Right renal pelvis (tissue), 4 donors: ENCODE measurements at places on chromosomes 5 and 9.

- no peak for DNase-seq
Observed at GRCh38 chr5:98934546-98934945, 5.7 kb upstream of the CHD1 start.

DNA sequence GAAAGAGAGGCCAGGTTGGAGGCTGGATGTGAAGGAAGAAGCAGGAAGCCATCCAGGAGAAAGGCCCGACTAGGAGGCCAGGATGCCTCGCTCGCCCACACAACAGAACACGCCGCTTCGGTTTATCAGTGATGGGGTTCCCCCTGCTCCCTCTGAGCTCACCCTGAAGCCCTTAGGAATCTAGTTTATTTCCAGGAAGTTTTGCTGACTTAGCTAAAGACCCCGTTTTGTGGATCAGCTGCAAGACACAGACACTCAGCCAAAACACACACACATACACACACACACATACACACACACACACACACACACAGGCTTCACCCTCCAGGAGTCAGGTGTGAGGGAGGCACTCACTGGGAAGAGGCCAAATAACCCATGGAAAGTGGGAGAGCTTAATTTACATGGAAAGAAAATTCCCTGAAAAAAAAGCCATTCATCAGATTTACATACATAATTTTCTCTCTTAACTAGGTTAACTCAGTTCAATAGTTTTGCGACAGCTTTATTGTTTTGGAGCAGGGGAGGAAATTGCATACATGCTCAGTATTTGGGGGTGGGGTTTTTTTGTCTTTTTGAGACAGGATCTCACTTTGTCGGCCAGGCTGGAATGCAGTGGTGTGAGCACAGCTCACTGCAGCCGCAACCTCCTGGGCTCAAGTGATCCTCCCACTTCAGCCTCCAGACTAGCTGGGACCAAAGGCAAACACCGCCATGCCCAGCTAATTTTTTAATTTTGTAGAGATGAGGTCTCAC lies 92.7 kb upstream of the HAND1 start:
- DNase-seq = no peak

GRCh38 chr5:23164971-23165370 lies 311.8 kb upstream of the CDH12 start:
- DNase-seq = no peak

- no peak for DNase-seq
Observed at GRCh38 chr5:165836046-165836445, 2330.6 kb downstream of the MAT2B start.

DNA sequence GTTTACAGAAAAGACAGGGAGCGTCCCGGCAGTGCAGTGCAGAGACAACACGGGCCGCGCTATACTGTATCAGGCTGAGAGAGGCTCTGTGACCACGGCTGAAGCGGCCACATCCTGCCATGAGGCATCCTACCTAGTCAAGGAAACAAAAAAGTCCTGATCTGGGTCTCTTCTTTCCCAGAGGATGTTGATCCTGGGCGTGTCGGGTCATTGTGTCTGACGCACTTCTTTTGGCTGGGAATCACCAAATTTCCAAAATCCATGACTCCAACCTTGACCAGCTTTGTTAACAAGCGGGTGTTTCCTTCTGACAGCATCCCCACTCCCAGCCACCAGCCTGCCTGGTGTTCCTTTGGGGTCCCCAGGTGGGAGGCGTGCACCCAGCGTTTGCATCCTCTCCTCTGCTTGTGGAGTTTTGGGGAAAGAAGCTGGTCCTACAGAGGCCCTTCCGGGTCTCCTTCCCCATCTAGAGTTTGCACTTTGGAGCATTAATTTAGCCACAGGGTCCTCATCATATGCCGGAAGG lies 91.4 kb upstream of the RAI14 start:
- no peak for DNase-seq

- DNase-seq = no peak
Observed at GRCh38 chr5:180649297-180650039, at the start of gene FLT4. FLT4 (minus strand) TSS chr5:180649600; CDS start chr5:180649545, 55 bp downstream.

GRCh38 chr5:171355302-171355724 lies 32.3 kb upstream of the NPM1 start:
- DNase-seq = no peak

- no peak for DNase-seq
Observed at GRCh38 chr9:137149942-137150616, 11.1 kb downstream of the GRIN1 start.

- DNase-seq = no peak
Observed at GRCh38 chr5:150131978-150132694, 23.5 kb downstream of the PDGFRB start.

- DNase-seq = no peak
Observed at GRCh38 chr5:115126303-115126702, 43.4 kb downstream of the TRIM36 start.

DNA sequence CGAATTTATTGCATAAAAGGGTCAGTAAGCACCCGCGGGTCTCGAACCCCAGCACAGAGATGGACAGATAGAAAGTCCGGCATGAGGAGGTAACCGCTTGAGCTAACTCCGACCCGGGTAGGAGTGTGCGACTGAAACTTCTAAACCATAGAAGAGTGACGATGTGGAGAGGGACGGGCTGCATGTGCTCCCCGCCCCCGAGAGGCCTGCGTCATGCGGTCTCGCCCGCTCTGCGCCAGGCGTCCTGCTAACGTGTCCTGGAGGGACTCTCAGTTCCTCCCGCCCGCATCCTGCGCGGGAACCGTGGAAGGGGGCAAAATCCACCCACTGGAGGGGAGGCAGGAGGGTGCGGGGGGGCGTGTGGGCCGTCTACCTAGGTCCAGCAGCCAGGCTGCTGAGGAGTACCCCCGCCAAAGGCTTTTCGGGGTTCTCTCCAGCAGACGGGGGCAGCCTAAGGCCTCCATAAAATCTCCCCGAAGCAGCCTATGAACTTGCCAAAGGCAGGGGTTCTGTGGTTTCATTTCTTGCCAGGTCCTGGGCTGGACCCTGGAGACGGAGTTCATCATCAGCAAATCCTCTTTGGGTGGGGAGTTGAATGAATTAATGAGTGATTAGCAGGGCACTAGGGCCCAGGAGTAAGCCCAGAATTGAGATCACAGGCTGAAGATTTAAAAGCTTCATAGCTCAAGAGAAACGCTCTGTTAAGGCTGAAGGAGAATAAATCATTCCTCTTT lies 51.9 kb downstream of the TGFBI start:
- peak; percentile 73 for DNase-seq

- DNase-seq = no peak
Observed at GRCh38 chr9:122133263-122133983, 26.2 kb downstream of the NDUFA8 start.

DNA sequence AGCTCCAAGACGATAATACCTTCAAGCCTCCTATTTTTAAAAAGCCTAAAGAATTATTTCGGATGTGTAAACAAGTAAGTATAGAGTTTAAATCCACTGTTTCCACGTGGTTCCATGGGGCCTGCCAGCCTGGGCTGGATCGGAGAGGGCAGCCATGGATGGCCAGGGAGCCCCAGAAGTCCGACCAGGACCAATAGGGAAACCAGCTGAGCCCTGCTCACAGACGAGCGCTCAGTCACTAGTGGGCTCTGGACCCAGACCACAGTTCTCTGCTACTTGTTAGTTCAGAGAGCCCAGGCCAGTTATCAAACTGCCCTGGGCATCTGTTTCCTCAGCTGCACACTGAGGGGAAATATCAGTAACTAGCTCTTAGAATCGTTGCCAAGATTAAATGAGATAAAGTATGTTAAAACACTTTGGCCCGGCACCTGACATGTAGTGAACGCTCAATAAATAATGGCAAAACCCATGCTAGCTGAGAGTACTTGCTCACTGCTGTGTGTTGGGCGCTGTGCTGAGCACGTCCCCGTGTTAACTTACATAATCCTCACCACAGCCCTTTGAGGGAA lies 124.8 kb downstream of the RGS3 start:
- no peak for DNase-seq

GRCh38 chr9:135139366-135139959 lies 52.0 kb downstream of the OLFM1 start:
- no peak for DNase-seq

- no peak for DNase-seq
Observed at GRCh38 chr9:97983589-97984187, 547 bp downstream of the ANP32B start.

DNA sequence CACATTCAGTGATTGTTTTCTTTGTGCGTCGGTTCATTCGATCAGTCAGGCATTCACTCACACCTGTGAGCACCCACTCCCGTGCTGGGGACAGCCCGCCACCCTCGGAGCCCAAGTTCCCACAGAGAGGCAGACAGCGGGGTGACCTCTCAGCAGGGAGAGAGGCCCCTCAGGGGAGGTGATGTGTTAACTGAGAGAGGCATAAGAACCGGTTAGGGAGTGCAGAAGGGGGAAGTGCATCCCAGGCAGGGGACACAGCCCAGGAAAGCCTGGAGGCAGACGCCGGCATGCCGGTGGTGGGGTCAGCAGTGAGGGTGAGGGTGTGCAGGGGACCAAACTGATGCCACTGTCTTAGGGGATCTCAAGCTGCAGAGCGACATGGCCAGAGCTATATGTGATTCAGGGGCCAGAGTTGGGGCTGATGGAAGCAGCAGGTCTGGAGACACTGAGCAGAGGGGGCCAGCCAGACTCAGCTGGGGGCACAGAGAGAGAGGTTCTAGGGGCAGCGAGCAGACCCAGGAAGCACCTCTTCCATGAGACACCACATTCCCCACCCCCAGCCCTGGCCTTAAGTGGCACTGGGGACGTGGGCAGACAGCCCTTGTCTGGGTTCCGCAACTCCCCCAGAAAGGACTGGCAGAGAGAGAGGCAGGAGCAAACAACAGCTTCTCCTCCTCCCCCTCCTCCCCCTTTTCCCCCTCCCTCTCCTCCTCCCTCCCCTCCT lies 35.9 kb downstream of the HK3 start:
- no peak for DNase-seq

GRCh38 chr5:31688515-31689092 lies 49.7 kb downstream of the PDZD2 start:
- no peak for DNase-seq

- no peak for DNase-seq
Observed at GRCh38 chr5:79122973-79123372, 11.4 kb downstream of the BHMT start.

- no peak for DNase-seq
Observed at GRCh38 chr5:175862131-175863012, 9.0 kb upstream of the CPLX2 start.

DNA sequence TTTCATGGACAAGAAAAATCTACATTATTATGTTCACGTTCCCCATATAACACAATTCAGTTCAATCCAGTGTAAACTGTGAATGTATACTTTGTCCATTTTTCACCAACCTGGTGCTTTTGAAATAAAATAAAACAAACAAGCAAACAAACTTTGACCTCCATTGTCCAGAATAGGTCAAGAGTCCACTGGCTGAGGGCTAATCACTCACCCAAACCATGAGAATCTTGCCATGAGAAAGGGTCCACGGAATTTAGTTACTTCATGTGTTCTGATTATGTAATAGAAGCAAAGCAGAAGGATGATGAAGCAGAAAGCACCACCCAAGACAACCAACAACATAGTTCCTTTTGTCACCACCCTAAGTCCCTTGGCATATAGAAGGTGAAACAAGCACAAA lies 28.7 kb downstream of the DIAPH1 start:
- no peak for DNase-seq

DNA sequence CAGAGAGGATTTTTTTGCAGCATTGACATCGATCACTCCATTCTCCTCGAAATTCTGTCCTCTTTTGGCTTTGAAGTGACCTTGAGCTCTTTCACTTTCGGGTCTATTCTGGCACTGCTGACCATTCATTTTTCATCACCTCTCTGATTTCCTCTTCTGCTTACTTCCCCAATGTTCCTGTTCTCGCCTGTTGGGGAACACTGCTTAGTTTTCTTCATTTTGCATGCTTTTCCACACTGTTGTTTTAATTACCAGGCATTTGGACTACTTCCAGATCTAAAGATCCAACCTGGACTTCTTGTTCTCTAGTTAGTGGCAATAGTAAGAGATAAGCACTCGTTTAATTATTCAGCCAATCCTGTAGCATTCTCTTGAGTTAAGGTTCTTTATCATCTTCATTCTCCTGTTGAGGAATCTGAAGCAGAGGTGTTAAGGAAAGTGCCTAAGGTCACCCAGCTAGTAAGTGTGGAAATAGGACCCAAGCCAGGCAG lies 53.4 kb downstream of the MAN2A1 start:
- DNase-seq = no peak

DNA sequence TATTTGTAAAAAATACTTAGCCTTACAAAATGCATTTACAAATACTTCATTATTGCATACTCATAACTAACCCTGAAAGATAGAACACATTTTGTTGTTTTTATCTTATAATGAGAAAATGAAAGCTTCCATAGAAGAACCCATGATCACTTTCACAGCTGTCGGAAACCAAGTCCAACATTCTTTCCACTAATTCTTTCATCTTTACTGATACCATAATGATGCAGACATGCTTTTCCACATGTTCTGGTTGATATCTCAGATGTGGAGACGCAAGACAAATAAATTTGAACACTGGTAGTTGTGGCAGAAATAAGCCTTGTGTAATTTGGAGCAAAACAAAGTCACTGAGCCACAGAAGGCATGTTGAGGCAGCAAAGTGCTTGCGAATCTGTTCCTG lies 136.0 kb downstream of the FBXO4 start:
- no peak for DNase-seq

GRCh38 chr5:151327585-151327984 lies 19.8 kb downstream of the SLC36A2 start:
- DNase-seq = no peak

DNA sequence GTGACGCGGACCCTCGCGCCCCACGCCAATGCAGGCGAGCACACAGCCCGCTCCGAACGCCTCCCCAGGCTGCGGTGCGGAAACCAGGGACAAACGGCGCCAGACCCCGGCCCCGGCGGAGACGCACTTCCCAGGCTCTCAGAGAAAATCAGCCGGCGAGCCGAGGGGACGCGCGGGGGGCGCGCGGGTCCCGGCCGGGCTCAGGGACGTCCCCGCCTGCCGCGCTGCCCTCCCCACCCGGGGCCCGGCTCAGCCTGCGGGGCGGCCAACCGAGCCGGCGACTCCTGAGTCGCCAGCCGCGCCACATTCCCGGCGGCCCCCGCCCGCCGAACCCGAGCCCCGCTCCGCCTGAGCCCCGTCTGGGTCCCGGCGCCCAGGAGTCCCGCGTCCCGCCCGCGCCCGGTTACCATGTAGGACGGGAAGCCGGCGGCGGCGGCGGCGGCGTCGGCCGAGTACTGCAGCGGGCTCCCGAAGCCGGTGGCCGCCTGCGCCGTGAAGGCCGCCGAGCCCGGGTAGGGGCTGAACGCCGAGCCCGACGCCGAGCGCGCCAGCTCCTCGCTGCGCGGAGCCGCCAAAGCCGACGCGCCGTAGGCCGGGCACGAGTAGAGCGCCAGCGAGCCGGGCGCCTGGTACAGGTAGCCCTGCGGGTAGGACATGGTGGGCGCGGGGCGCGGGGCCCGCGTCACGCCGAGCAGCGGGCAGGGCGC lies 566 bp downstream of the IRX2 start:
- DNase-seq = no peak

GRCh38 chr5:165525271-165525670 lies 2019.9 kb downstream of the MAT2B start:
- no peak for DNase-seq
